ENCODE measurements at places on chromosomes 7 and 10. TPM values are rescaled to one million over a fixed set of nuclear protein-coding genes. Genes with fewer than 3 reads are reported as not detected.

LRRC17 gene
- total RNA-seq, result 0.29 TPM

ADCYAP1R1 gene
- total RNA-seq, result 3.8 TPM

ADCY1 gene
- total RNA-seq, result under 0.01 TPM

HYAL4 gene
- total RNA-seq, result not detected

HMX3 gene
- not detected for total RNA-seq

ALOX5 gene
- 10.9 TPM for total RNA-seq

FAM180A gene
- total RNA-seq, result 0.51 TPM

KLHDC10 gene
- 8.8 TPM for total RNA-seq

ABCC2 gene
- total RNA-seq, result 1.4 TPM

UCN3 gene
- not detected for total RNA-seq

MAT1A gene
- not detected for total RNA-seq

SRI gene
- 66.0 TPM for total RNA-seq

CCDC146 gene
- 32.4 TPM for total RNA-seq

OR6B1 gene
- not detected for total RNA-seq

AMPH gene
- total RNA-seq, result 11.8 TPM

SEMA3D gene
- 7.1 TPM for total RNA-seq

OPN4 gene
- not detected for total RNA-seq

EGR2 gene
- total RNA-seq, result 3.4 TPM

OR2A12 gene
- not detected for total RNA-seq

PTEN gene
- total RNA-seq, result 317 TPM

FGL2 gene
- total RNA-seq, result 20.9 TPM

SMKR1 gene
- total RNA-seq, result not detected

HECW1 gene
- not detected for total RNA-seq

GPR37 gene
- 0.59 TPM for total RNA-seq

TCERG1L gene
- total RNA-seq, result not detected

LRRC4 gene
- 0.29 TPM for total RNA-seq

ZNF783 gene
- total RNA-seq, result 2.6 TPM

NUDT13 gene
- total RNA-seq, result 1.8 TPM

PLAC9 gene
- total RNA-seq, result 24.5 TPM

TMEM273 gene
- 38.9 TPM for total RNA-seq

SLC16A12 gene
- 0.29 TPM for total RNA-seq

SFTPD gene
- total RNA-seq, result not detected

PODXL gene
- total RNA-seq, result 135 TPM

MARCHF5 gene
- total RNA-seq, result 2.8 TPM

ATP6V0A4 gene
- total RNA-seq, result not detected

ASIC3 gene
- not detected for total RNA-seq

LOXL4 gene
- 8.1 TPM for total RNA-seq

AIFM2 gene
- total RNA-seq, result 3.5 TPM

PRSS37 gene
- total RNA-seq, result not detected

CYP3A4 gene
- not detected for total RNA-seq

ABLIM1 gene
- total RNA-seq, result 114 TPM

SNX8 gene
- 75.3 TPM for total RNA-seq

STX1A gene
- total RNA-seq, result 8.8 TPM

RBP4 gene
- 0.90 TPM for total RNA-seq

FAM107B gene
- 44.7 TPM for total RNA-seq
